ENCODE measurements at places on chromosomes 12 and 14. TPM values are rescaled to one million over a fixed set of nuclear protein-coding genes. Genes with fewer than 3 reads are reported as not detected.

Gene TEX52
- not detected for total RNA-seq

Gene CD4
- 18.1 TPM for total RNA-seq

GRCh38 chr12:118219106-118219505, 83.2 kb downstream of the PEBP1 start:
- no peak for DNase-seq

DNA sequence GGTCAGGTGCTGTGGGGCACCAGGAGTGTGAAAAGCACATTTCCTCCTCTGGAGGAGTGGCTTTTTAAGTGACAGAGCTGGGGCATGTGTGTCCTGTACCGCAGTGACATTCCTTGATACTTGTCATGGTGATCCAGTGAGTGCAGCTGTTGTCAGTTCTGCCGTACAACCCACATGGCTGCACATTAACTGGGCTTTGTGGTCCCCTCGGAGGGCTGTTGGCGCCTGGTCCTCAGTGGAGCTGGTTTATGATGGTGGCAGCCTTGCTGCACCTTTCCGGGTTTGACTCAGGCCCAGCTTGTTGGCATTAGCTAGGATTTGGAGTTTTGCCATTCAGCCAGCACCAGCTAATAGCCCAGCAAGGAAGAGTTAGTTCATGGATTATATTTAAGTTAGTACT, 77.0 kb downstream of the SLC25A47 start:
- DNase-seq: peak; percentile 64

DNA sequence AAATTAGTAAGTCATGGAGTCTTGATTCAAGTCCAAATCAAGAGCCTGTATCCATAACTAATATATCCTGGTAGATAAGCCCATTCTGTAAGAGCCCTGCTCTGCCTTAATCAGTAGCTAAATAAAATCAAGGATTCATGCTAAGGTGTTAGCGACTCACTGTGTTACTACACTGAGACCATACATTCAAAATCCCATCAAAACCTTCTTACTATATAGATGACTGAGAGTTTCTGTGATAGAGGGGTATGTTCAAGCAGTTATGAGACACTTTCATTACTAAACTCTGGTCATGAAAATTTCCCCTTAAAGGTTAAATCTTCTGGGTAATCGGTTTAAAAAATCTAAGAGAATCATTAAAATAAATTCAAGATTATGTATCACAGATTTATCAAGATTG, 78.5 kb downstream of the MDGA2 start:
- DNase-seq: no peak

- DNase-seq: no peak
Observed at GRCh38 chr12:42362647-42363260, 36.8 kb downstream of the PPHLN1 start.

DNA sequence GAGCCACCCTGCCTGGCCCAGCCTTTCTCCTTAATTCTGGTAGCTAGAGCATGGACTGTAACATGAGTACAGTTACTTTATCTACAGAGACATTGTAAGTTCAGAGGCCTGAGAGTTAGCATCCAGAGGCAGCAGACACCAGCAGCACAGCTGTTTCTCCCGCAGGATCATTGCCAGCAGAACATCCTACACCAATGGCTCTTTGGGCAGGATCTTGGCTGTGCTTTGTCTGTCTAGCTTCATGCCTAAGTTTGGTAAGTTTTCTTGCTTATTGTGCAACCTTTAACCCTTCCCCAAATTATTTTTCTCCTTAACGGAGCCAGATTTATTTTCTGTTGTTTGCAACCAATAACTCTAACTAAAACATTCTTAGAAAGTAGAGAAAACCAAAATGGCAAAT, 21.6 kb downstream of the C12orf71 start:
- no peak for DNase-seq

DNA sequence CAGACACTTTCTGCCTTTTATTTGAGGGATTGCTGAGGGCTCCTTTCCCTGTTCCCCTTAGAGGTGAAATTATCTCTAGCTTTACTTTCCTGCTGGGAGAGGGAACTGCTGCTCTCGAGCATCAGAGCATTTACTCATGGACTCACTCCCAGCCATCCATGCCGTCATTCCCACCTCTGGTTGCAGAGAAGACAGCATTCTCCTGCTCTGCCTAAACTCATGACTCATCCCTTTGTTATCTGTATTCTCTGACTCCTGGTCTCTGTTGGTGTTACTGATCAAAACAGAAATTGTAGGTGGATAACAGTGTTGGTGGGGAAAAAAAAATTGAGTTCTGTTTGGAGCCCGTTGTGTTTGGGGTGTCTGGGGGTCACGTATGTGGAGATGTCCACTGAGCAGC, 159.3 kb downstream of the TTC8 start:
- DNase-seq: no peak

DNA sequence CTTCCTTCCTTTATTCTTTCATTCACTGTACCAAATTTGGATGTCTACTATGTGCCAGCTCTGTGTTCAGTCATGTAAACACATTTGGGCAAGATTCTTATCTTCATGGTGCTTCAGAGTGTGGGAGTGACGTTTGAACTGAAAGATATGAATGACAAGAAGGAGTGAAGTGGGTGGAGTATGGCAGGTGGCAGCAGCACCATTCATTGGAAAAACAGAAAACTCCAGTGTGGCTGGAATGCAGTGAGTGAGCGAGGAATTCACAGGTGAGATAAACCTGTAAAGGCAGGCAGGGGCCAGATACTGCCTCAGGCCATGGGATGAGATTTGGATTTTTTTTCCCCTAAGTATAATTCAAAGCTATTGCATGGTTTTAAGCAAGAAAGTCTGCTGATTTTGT, 140.7 kb upstream of the CCDC198 start:
- no peak for DNase-seq

GRCh38 chr14:71591231-71591630, 341.0 kb upstream of the RGS6 start:
- no peak for DNase-seq

Gene MYH6
- total RNA-seq: not detected

- no peak for DNase-seq
Observed at GRCh38 chr12:131195796-131196195, 242.1 kb downstream of the ADGRD1 start.

Gene TAS2R50
- total RNA-seq: 1.6 TPM

DNA sequence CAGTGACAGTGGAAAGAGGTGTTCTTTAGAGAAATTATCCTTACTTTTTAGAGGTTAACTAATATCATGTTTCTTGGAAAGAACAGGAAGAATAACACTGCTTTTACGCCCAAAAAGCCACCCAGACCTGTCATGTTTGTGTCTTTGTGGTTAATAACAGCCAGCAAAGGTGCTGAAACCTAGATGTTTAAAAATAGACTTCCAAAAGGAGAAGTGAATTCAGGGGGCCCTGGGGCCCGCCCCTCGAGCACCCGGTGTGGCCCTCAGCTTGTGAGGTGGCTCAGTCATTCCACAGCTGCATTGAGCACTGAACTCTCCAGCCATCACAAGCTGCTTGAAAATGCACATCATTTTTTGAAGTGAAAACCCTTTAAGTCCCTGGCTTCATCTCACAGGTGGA, 20.8 kb upstream of the AMN start:
- no peak for DNase-seq

GRCh38 chr14:75724414-75725204, 63.6 kb downstream of the TTLL5 start:
- no peak for DNase-seq

DNA sequence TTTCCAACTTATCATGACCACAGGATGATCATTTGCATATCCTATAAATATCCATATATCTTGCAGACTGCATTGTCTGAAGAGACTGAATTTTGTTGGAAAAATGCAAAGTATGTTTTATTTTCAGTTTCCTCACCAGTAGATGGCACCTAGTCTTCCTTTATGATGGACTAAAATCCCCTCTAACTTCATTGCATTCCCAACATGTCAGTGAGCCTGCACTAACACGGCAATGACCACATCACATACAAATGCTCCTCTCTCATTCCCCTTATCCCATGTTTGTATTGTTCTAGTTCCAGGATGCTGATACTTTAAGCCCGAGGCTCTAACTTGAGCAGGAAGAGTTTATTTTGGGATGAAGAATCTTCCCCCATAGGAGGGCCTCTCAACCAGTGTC, 24.7 kb upstream of the MYBPC1 start:
- DNase-seq: no peak

Gene LBHD2
- not detected for total RNA-seq

- DNase-seq: no peak
Observed at GRCh38 chr12:79927772-79928474, 7.0 kb downstream of the PPP1R12A start.

Gene CCDC196
- 1.2 TPM for total RNA-seq

DNA sequence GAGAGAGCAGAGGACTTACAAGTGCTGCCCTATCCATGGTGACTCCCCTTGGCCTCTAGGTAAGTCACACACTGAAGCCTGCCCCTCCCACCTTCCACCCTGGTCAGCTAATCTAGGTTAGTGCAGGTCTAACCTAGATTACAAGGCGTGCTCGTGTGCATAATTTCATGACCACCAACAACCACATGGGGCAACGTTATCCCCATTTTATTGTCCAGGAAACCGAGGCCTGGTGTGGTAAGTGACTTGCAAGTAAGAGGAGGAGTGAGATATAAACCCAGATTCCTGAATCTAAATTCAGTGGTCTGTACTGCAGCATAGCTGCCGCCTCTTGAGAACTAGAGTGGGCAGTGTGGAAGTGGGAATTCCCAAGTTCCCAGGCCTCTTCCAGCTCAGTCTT, 171.1 kb downstream of the DAD1 start:
- DNase-seq: no peak

DNA sequence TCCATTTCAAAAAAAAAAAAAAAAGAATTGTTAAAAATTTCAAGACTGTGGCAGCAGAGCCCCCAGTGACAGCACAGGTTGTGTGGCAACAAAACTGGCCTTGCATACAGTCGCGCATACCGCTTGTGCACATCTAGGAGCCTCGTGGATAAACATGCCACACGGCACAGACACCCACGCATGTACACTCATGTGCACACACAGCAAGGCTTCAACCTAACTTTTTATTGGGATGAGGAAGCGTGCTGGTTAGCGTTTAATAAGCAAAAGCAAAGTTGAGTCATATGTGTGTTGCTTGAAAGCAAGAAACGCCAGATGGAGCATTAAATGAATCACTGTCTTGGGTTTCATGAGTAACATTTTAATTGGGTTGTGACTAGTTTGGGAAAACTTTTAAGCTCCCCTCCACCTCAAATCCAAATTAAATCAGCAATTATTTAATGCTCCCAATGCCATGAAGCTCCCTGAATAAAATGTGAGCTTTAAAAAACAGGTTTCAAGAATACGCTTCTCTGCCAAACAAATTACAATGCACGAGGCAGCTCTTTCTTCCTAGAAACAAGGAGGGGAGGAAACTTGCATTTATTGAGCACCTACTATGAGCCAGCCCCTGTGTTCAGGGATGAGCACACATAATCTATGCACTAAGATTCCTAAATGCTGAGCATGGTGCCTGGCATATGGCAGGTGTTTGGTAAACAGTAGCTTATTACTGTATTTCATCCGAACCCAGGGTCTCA, 35.7 kb upstream of the EML1 start:
- peak; percentile 25 for DNase-seq

- DNase-seq: no peak
Observed at GRCh38 chr12:57429473-57430111, 1.3 kb downstream of the R3HDM2 start.

DNA sequence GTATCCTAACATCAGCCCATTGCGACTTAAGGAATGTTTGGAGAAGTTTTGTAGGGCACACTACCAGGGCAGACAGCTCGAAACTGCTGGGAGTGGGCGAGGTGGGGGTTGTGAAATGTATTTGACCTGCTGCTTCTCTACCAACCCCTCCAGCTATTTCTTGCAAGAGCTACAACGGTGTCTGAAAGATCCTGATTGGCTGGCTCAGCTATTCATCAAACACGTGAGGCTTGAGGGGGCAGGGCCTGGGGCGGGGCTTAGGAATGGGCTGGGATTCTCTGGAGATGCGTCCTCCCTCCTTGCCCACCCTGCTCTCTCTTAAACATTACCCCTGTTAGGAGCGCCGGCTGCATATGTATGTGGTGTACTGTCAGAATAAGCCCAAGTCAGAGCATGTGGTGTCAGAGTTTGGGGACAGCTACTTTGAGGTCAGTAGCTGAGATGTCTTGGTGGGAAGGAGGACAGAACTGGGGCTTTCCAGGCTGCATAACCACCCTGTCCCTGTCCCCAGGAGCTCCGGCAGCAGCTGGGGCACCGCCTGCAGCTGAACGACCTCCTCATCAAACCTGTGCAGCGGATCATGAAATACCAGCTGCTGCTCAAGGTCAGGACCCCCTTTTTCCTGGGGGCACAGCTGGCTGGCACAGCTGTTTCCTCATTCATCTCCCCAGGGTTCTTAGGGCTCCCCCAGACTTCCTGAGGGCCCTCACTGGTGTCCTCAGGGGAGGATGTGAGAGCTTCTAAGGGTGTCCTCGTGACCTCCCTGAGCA, 3.1 kb downstream of the ARHGEF25 start:
- DNase-seq: peak; percentile 40

Gene P2RX7
- total RNA-seq: 2.4 TPM

Gene ADAMTS20
- not detected for total RNA-seq

DNA sequence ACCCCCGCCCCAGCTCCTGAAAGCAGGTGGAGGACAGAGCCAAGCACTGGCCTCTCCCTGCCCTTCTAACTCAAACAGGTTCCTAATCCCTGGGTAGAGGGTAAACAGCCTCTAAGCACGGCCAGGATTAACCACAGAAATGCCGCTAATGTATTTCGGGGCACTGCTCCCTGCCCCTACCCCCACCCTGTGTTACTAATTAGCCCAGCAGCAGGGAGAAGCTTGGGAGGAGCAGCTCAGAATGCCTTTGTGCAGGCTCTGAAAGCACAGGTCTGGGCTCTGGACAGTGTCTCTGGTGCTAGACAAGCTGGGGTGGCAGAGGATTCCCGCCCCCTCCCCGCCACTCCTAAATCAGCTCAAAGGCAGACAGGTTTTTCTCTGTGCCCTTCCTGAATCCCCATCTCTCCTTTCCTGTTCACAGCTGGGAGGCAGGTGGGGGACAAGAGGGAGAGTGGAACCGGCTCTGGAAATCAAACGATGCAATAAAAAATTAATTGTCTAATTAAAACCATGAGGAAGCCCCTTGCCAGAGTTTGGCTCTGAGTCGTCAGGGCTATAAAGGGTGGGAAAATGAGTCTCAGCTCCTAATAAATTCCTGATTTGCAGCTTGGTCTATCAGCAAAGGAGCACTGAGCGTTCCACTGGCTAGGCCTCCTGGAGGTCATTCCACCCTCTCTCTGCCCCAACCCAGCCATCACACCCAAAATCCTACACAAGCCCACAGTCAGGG, 53.0 kb downstream of the SMUG1 start:
- no peak for DNase-seq

Data from left colon (tissue), 2 donors.